ENCODE measurements at places on chromosomes 2 and 18.
A peak's percentile ranks its signal among the peaks of the same experiment; 100 is the strongest.

DNA sequence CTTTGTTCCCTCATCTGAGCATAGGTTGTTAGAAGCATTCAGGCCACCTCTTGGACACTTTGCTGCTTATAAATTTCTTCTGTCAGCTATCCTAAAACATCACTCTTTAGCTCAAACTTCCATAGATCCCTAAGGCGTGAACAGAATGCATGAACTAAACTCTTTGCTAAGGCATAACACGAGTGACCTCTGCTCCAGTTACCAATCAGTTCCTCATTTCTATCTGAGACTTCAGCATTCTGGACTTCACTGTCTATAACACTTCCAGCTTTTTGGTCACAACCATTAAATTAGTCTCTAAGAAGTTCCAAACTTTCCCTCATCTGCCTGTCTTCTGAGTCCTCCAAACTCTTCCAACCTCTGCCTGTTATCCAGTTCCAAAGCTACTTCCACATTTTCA is 8.3 kb upstream of the VWA3B start:
- no peak for DNase-seq

- no peak for DNase-seq
These were observed 98.1 kb downstream of the AGAP1 start for GRCh38 chr2:235591921-235592320.

DNA sequence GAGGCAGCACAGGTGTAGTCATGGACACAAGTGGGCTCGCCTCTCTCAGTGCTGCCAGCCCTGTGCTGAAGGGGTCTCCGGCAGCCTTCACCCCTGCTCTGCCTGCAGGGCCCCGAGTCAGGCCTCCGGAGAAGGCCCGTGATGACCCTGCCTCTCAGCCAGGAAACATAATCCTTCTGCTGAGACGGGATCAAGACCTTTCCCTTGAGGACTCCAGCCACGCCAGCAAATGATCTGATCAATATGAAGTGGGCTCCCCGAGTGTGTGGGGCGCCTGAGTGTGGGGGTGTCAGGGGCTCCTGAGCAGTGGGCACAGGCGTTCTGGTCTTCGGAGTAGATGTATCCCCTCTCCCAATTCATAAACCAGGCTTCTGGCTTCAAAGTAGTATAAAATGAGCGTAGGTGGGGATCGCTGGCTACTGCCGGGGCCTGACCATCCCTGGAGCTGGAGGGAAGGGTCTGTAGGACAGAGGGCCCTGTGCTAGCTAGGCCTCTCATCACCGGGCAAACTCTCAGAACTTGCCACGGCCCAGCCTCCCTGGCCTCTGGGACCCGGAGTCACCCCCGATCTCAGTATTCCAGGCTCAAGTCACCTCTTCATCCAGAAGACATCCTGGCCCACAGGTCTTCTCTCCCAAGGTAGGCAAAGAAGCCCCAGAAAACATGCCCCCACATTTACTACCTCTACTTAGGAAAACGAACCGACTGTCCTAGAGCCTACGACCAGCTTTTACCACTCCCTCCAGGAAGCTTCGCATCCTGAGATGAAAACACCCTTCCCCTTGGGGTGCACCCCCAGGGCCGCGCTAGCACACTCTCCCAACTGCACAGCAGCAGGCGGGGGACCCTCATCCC is 33.6 kb downstream of the CRACDL start:
- DNase-seq: no peak

GRCh38 chr2:128289439-128289838 is 29.2 kb downstream of the HS6ST1 start:
- DNase-seq: no peak

DNA sequence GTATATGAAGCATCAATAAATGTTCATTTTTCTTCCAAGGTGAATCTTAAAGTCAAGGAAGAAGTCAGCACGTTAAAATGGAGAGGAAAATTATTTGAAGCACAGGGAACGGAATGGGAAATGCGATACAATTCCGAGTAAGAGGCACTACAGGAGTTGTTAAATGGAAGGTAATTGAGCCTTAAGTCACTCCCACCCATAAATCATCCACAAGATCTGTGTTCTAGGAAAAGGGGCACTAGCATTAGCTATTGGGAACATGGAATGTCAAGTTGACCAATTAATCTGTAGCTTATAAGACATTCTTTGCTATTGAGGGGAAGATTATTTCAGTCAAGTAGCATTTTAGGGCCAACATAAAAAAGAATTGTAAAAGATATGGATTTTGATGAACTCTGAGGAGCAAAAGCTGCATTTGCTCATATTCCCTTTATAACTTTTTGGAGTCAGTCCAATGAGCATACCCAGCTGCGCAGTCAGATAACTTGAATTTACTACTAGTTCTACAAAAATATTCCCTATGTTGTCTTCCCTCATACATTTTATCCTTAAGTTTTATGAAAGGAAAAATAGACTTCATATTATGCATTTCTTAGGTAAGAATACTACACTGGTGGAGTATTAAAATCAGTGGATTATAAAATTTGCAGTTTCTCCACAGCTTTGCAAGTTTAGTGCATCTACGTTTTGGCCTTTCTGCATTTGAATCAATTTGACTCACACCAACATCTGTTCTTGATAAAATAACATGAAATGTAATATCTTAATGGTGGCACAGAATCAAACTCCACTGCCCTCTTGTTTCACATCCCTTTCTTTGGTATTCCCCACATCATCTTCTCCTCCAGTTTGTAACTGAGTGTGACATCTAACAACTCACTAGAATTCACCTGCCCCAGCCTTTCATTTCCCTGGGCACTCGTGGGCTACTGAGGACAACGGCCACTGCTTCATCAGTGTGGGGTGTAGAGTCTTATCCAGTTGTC is 95.6 kb downstream of the SP3 start:
- DNase-seq: no peak

GRCh38 chr2:198697218-198697617 is 760.5 kb downstream of the SATB2 start:
- DNase-seq: no peak

DNA sequence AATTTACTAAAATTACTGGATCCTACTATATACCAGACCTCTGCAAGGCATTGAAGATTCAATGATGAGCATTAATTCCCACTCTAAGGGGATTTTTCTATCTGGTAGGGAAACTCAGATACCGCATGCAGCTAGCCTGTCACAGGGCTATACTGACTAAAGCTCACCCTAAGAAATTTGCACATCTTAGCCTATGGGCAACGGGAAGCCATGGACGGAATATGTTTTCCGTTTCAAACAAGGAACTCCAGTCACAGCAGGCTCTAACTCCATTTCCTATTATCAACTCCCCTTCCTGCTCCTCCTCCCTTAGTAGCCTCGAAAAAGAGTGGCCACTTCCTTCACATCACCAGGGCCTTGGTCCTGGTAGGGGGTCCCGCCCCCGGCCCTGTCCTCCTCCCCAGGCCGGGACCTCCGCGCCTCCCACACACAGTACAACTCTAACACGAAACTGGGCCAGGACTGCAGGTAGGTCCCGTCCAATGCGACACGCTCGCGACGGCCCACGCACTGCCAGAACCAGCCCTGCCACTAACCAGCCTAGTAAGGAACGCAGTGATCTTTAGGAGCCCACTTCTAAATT is 659 bp upstream of the COX5B start:
- DNase-seq: peak; percentile 18

DNA sequence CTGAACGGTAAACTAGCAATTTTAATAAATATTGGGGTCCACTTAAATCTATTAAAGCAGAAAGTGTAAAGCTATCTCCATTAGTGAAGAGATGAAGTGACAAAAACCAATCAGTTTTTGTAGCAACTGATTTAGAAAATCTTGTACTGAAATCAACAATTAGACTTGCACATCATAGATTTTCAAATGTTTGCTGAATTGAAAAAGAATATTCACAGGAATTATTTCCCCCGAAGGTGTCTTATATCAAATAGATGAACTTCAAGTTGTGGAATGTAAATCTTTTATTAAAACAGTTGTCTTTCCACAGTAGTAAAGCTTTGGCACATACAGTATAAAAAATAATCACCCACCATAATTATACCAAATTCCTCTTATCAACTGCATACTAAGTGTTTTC is 48.7 kb downstream of the ATIC start:
- no peak for DNase-seq

- no peak for DNase-seq
These were observed 644 bp upstream of the NEU2 start for GRCh38 chr2:233031556-233032500.

- peak; percentile 60 for DNase-seq
These were observed 27.6 kb downstream of the CELF4 start for GRCh38 chr18:37537868-37538525.

- DNase-seq: no peak
These were observed 50.1 kb upstream of the PIEZO2 start for GRCh38 chr18:11199477-11199876.

DNA sequence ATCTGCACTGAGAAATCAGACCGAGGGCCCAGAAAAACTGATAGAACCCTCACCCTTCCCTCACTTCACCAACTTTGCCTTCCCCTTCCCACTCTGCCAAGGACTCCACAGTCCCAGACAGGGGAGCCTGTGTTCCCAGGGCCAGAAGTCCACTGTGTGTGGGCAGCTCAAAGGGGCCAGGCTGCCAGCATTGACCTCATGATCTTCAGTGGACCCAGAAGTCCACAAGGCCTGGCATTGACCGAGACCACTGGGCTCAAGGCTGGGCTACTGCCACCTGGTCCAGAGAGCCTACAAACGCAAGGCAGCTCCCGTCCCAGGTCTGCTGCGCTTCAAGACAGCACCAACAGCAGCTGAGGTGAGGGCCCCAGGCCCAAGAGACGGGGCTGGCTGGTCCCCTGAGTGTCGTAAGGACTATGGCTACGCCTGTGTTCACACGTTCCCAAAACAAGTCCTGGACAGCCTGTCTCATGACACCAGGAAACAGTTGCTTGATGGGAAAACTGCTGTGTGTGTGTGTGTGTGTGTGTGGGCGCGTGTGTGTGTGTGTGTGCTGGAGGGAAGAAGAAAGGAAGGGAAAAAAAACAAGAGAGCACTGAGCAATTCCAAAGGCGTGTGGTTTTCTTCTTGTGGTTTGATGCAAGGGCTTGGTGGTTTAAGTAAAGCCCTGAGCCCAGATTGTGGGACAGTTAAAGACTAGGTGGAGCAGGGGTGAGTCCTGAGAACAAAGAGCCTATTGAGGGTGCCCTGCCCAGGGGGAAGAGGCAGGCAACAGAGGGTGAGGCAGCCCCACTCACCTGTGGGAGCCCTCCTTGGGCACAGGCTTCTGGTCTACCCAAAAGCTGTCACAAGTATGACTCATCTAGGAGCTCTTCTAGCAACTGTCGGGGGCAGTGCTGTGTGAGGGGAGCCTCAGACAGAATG is 46.6 kb upstream of the ZBTB7C start:
- DNase-seq: peak; percentile 23
